ENCODE measurements at places on chromosomes 4 and X.

DNA sequence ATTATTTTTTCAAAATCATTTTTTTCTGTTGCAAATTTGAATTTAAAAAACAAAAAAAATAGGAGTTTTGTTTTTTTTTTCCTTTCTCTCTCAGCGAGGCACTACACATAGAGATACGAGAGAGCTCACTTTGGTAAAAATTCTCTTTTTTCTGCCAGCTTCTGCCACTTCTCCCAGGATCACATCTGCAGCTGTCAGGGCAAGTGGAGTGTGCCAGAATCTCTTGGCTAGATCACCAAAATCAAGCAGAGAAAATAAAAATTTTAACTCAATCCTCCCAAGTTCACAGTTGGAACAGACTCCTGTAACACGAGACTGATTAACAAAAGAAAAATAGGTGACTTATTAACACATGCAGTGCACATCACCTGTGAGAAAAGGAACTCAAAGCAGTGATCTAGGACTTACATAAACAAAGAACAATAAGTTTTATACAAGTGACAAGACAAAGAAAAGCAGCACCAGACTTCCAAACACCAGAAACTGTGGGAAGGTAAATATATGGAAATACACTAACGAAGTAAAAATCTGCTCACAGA, 213.2 kb upstream of the ZFP42 start:
- DNase-seq: no peak

GRCh38 chr4:98493296-98493695, 165.1 kb downstream of the TSPAN5 start:
- no peak for DNase-seq

DNA sequence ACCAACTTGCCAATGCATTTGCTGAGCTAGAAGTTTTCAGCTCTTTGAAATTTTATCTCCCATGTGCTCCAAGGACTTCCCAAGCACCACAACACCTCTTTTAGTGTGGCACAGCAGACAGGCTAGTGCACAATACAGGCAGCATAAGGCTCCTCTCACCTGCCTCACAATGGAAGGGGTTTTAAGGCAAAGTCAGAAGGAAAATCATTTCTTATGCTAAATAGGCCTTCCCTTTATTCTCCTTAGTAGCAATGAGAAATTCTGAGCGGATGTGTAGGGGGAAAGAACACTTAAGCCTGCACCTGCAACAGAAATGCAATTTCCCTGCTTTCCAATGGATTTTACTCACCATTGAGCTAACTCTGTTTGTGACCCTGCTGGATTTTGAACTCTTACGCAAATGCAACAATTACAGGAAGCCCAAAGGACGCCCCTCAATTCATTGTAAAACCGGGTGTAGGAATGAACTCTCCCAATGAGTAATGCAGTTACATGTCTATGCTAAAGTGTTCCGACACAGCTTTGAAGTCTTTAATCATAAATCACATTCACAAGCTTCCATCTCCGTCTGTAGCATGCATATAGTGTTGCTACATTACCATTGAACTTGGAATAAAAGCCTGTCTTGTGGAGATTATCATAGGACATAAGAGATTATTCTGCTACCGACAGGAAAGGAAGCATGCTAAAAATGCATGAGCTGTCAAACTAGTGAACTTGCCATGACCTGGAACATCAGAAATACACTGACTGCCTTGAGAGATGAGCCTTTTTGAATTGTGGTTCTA, 1084.9 kb downstream of the RPA4 start:
- DNase-seq: no peak

DNA sequence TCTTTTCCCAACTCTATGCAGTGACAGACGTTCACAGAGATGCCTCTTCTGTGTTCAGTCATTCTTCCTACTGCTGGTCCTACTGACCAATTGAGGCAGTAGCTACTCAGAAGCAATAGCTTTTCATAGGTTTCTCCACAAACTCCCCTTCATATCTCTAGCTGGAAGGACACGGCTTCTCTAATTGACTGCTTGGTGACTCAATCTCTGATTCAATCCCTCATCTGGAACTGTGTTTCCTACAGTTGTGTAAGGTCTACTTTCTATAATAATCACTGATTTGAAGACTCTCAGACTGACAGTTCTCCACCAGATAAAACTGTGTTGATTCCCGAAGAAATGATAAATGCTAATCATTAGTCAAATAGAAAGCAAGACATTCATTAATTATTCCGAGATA, 111.5 kb downstream of the DTHD1 start:
- DNase-seq: no peak

GRCh38 chr4:141090473-141090872, 42.8 kb downstream of the RNF150 start:
- DNase-seq: no peak

- no peak for DNase-seq
Observed at GRCh38 chrX:5907207-5907606, 321.5 kb downstream of the NLGN4X start.

DNA sequence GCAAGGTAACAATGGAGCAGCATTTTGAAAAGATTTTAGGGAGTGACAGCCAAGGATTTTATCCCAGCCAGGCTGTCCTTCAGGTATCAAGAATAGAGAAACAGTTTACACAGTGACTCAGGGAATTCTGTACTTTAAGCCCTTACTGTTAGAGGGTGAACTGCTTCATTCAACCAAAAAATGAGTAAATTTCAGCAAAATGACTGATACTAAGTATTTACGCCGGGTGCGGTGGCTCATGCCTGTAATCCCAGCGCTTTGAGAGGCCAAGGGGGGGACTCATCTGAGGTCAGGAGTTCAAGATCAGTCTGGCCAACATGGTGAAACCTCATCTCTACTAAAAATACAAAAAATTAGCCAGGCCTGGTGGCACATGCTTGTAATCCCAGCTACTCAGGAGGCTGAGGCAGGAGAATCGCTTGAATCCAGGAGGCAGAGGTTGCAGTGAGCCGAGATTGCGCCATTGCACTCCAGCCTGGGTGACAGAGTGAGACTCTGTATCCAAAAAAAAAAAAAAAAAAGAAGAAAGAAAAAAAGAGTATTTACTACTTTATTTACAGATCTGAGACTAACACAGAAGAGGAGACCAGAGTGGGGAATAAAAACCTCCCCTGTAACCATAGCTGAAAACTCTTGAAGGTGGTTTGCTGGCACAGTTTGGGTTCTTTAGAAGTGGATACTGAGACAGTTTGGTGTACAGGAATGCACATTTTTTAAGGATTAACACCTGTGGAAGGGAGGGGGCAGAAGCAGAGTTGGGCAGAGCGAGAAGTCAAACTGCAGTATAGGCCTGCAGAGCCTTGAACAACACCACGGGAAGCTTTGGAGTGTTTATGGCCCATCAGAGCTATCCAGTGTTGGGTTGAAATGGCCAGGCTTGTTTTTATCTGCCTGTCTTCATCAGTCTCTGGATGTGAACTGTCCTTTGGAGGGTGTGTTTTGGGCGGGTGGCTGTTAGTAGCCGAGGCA, 40.5 kb downstream of the TMEM131L start:
- DNase-seq: no peak

DNA sequence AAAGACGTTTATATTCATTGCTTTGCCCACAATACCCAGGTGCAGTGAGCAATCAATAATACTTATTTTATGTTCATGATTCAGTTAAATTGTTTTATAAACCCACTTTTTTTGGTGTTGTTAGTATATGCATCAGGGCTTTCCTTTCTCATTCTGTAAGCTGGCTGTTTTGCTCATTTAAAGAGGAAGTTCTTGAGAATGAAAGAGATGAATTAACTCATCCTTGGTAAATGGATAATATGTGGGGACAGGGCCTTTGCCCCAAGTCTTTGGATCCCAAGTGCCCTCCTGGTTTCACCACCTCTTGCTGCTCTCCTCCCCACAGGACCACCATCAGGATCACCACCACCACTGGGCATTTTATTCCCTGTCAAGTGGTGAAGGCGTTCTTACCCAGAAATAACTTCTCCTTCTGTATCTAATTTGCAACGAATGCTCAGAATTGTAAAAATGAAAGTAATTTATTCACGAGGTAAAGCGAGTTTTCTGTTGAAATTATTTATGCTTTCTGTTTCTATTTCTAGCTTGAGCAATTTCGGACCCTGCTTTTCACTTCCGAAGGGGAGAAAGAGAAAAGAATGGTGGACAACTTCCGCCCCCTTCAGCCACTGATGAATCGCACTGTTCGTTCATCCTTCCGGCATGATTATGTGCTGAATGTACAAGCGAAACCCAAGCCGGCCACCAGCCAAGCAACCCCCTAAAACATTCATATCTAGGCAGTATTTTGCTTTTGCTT, 8.2 kb upstream of the ZRSR2 start:
- peak; percentile 40 for DNase-seq
